ENCODE measurements at places on chromosomes 7 and 10.
A peak's percentile ranks its signal among the peaks of the same experiment; 100 is the strongest.

DNA sequence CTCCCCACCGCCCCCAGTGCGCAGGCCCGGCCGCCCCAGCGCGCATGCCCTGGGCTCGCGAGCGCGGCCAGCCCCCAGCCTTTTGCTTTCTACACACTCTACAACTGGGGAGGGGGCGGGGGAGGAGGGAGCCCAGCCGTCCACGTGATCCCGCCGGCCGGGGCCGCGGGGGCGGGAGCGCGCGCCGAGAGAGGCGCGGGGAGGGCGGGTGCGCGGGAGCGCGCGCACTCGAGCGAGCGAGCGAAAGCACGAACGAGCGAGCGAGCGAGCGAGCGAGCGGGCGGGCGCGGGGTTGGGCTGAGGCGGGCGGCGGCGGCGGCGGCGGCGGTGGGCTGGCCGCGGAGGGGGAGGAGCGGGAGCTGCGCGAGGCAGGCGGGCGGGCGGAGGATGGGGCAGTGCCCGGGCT, at the start of gene AUTS2:
Gene AUTS2, plus strand, starts transcription at position 395 of the 406 bp plus-strand sequence. CDS start 1,179 bp downstream, outside the sequence.
- DNase-seq = no peak

DNA sequence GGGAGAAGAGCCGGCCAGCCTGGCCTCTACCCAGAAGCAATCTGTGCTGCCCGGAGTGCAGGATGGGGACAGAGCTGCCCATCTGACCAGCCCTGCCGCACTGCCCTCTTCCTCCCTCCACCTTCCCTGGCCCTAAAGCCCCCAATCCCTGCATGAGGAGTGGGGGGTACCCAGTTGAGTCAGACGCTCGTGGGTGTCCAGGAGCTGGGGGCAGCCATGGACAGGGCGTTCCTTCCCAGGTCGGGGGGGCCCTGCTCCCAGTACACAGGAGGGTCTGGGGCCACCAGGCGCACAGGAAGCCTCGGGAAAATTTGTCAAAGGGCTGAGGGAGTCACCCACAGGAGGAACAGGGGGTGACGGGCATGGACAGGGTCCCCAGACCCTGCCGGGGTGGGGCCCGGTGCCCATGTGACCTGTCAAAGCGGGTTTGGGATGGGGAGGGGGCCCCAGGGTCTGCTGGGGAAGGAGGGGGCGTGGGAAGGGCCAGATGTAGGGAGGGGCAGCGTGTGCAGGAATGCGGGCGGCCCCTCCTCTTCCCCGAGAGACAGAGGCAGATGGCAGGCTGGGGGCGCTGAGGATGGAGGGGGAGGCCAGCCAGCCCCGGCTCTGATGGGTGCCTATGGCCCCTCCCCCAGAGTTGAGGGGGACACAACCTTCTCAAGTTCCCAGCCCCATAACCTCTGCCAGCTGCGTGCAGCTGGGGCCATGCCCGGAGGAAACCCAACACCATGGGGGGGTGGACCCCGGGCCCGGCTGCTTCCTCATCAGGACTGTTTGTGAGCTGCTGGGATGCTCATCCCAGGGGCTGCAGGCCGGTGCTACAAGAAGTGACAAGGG, 21.5 kb upstream of the GRIFIN start:
- no peak for DNase-seq

GRCh38 chr7:144024213-144024612, 24.1 kb downstream of the OR6B1 start:
- DNase-seq = no peak

- no peak for DNase-seq
Observed at GRCh38 chr10:19987931-19988330, 171.7 kb downstream of the PLXDC2 start.

- DNase-seq = no peak
Observed at GRCh38 chr7:111640416-111640815, 78.1 kb upstream of the IMMP2L start.

DNA sequence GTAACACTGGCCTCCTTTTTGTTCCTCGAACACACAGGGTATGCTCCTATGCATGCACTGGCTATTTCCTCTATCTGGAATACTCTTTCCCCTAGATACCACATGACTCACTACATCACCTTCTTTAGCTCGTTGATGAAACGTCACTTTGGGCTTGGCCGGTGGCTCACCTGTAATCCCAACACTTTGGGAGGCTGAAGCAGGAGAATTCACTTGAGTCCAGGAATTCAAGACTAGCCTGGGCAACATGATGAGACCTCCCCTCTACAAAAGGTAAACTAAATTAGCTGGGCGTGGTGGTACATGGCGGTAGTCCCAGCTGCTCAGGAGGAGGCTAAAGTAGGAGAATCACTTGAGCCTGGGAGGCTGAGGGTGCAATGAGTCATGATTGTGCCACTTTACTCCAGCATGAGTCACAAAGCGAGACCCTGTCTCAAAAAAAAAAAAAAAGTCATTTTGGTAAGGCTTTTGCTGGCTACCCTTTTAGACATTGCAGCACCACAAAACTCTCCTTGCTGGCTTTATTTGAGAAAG, 14.5 kb downstream of the ANKIB1 start:
- no peak for DNase-seq

- no peak for DNase-seq
Observed at GRCh38 chr10:77811831-77812430, 114.6 kb downstream of the DLG5 start.

GRCh38 chr10:122019414-122019975, 30.5 kb downstream of the TACC2 start:
- DNase-seq = no peak

GRCh38 chr10:114245121-114245791, 6.2 kb downstream of the VWA2 start:
- DNase-seq = no peak

DNA sequence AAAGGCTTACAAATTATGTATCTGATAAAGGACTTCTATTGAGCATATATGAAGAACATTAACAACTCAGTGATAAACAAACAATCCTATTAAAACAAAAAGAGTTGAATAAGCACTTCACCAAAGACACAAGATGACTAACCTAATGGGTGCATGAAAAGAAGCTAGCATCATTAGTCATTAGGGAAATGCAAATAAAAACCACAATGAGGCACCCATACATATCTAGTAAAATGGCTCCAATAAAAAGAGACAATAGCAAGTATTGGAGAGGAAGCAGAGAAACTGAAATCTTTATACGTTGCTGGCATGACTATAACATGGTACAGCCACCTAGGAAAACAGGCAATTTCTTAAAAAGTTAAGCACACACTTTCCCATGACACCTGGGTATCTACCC, 77.6 kb upstream of the ZMIZ1 start:
- DNase-seq = no peak

- DNase-seq = peak; percentile 9
Observed at GRCh38 chr7:155412416-155413253, 45.3 kb upstream of the EN2 start.

GRCh38 chr10:92901819-92902251, 53.5 kb downstream of the EXOC6 start:
- no peak for DNase-seq

GRCh38 chr7:84908196-84908793, 278.6 kb downstream of the SEMA3D start:
- DNase-seq = no peak

DNA sequence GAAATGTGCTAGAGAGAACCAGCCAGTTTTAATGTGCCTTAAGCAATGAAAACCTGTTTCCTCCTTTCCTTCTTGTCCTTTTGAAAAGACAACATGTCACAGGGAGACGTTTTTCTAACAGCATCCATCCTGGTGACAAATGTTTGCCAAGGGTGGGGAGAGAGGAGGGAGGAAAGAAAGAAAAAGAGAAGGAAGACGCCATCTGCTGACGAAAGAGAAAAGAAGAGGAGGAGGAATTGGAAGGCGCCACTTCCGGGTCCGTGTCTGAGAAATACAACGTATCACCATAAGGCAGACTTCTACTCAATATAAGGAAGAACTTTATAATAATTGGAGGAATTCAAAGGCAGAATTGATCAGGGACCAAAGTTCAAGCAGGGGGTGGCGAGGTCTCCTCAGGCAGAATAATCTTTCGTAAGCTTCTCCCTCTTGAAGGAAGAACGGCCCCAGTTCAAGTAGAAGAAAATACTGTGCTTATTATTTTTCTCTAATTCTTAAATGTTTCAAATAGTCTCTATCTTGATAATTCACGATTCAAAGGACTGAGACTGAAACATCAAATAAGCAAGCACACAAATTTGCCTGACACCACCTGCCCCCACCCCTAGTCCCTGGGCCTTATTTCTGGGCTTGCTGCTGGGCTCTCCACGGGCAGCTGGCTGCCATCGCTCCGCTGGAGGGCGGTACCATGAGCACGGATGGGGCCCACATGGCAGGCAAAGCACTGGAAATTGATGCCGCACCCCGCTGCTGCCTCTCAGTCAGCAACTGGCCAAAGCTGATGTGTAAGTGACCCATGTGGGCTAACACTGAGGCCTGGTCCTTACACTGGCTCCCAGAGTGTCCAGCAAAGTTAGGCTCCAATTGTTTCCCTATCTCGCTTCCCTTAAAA, 273.7 kb upstream of the KLF14 start:
- DNase-seq = no peak

GRCh38 chr10:62112300-62112699, 156.3 kb downstream of the RTKN2 start:
- DNase-seq = no peak

- DNase-seq = no peak
Observed at GRCh38 chr7:112162142-112162766, 43.9 kb downstream of the DOCK4 start.

GRCh38 chr10:804191-804781, 114.8 kb upstream of the DIP2C start:
- DNase-seq = no peak
